Mesenchymal stem cell (in vitro differentiated cells and primary cell): ENCODE measurements at places on chromosomes 13 and 19.

GRCh38 chr13:114090476-114090875 is 41.9 kb downstream of the RASA3 start:
- DNase-seq, result no peak

DNA sequence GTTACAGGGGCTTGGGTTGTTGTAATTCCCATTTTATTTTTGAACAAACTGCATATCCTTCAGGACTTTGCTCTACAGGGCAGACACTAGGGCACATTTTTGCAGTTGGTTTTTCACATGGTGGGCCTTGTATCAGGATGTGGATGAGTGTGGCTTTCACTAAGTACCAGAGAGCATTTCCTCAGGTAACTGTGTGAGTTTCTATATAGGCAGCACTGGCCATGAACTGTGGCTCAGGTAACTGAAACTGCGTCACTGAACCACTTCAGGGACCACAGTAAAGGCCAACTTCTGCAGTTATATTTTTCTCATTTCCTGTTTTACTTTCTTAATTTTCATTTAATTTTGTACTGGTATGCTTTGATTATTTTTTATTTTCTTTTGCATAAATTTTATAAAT is 166.5 kb downstream of the ZNF486 start:
- no peak for DNase-seq

DNA sequence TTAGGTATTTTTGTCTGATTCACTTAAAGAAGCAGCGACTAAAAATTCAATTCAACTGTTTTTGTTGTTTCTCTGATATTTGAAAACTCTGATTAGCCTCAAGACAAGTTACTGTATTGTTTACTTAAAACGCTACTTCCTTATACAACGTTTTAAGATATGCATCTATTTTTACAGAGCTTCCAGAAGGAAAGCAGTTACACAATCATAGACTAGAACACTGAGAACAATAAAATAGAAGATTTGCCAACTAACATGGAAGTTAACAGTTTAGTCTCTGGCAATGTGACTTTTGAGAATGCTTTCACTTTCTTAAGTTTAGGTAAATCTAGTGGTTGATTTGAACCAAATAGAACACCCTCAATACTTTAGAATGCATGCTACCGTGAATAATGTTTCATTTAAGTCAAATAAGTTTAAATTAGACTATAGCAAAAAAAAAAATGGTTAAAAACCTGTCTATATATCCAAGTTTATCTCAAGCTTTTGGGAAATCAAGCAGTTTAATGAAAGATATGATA is 614.8 kb downstream of the DACH1 start:
- DNase-seq, result peak; percentile 57

DNA sequence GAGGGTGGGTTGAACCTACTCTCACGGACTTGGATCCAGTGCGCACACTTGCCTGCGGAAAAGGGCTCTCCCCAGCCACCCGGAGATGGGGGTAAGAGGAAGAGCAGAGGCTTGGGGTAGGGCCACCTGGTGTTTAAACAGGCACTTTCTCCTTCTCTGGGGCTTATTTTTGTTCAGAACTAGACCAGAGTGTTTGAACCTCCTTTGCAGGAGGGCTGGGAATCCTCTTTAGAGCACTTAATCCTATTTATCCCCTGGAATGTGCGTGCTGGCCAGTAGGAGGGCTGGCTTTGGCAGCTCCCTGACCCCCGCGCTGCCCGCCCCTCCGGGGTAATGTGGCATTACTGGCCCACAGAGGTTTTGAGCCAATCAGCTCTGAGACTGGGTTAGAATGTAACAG is 2.0 kb downstream of the RGS9BP start:
- DNase-seq, result peak; percentile 23

DNA sequence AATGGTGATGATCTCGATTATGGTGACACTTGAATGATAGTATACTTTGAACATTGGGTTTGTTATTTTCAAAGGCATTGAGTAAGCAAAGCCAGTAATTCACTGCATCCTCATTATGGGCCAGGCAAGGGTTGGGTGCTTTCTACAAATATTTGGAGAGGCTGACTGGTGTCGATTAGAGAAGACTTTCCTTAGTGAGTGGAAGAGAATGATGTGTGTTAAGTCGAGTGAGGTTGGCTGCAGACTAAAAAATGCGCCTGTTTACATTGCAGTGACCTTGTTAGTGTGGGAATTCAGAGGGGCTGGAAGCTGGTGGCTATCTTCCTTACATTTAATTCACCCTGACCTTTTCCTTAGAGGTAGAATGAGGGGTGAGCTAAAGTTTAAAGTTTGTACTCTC is 22.4 kb upstream of the RNF113B start:
- peak; percentile 80 for DNase-seq

DNA sequence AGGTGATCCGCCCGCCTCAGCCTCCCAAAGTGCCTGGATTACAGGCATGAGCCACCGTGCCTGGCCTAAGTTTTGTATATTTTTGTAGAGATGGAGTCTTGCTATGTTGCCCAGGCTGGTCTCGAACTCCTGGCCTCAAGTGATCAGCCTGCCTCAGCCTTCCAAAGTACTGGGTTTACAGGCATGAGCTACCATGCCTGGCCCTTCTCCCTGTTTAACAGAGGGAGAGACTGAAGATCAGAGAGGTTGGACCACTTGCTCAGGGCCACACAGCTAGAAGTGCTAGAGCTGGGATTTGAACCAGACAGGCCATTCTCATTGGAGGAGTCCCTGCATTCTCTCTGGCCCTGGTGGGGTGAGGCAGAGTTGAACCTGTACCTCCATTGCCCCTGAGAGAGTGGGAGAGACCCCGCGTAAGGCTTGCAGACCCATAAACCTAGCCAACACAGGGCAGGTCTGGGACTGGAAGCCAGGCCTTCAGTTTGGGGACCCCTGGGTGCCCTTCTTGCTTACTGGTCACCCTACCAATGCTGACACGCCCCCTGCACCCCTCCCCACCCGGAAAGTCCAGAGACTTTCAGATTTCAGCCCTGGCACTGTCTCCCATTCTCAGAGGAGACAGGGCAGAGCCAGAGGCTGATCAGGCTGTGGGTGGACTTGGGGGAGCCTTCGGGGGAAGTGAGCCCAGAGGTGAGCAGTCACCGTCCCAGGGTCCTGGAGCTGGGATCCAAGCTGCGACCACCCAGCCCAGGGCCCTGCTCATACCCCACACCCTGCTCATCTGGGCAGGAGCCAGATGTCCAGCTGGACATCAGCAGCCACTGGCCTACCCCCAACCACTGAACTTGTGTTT is 13.3 kb downstream of the TTYH1 start:
- no peak for DNase-seq

DNA sequence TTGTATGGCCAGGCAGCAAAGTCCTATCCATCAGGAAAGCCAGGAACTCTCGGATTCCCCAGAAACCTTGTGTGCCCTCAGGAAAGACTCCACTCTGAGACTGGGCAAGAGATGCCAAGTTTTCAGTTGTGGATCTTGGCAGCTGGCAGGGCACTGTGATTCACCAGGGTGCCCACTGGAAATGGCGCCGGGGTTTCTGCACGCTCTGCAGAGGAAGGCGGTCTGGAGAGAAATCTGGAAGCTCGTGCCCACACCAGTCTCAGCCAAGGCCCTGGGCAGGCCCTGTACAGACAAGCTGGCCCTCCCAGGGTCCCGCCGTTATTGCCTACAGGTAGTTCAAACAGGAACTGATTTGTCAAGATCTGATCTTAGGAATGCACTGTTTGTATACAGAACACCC is 4.9 kb downstream of the NAPA start:
- no peak for DNase-seq
